ENCODE measurements at places on chromosomes 4 and X. TPM values are rescaled to one million over a fixed set of nuclear protein-coding genes. Genes with fewer than 3 reads are reported as not detected.

DNA sequence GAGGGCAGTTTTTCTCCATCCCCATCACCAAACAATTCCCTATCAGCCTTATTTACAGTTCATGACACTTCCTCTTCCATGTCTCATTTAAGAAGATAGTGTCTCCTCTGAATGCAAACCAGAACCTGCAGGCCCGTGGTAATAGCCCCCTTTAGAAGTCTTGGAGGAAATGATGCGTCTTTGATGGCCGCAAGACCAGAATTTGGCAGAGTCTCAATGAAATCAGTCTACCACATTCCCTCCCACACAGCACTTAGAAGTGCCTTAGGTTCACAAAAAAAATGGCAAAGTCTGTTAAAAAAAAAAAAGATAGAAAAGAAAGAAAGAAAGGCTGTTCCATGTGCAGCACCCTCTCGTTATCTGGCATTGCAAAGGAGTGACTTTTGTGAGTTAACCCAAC, 2.1 kb upstream of the KDR start:
- no peak for DNase-seq

- DNase-seq: no peak
These were observed 21.6 kb downstream of the NYX start for GRCh38 chrX:41468647-41469323.

GRCh38 chr4:95204873-95205272, 343.9 kb downstream of the UNC5C start:
- no peak for DNase-seq

GRCh38 chr4:12729384-12729783, 754.8 kb downstream of the RAB28 start:
- no peak for DNase-seq

DNA sequence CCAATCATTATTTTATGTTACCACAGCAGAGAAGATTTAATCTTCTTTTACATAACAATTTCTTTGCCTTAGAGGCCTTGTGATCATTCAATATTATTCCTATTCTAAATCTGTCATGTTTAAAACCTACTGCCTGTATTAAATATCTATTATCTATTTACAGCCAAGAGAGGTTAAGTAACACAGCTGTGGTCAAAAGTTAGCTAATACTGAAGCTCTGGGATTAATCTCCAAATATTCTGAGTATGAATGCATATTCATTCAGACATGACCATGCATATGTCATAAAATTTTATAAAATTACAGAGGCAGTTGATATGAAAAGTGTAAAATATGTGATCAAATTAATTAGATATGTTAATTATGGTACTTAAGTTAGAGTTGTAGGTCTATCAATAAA, 187.9 kb upstream of the MAB21L2 start:
- DNase-seq: no peak

DNA sequence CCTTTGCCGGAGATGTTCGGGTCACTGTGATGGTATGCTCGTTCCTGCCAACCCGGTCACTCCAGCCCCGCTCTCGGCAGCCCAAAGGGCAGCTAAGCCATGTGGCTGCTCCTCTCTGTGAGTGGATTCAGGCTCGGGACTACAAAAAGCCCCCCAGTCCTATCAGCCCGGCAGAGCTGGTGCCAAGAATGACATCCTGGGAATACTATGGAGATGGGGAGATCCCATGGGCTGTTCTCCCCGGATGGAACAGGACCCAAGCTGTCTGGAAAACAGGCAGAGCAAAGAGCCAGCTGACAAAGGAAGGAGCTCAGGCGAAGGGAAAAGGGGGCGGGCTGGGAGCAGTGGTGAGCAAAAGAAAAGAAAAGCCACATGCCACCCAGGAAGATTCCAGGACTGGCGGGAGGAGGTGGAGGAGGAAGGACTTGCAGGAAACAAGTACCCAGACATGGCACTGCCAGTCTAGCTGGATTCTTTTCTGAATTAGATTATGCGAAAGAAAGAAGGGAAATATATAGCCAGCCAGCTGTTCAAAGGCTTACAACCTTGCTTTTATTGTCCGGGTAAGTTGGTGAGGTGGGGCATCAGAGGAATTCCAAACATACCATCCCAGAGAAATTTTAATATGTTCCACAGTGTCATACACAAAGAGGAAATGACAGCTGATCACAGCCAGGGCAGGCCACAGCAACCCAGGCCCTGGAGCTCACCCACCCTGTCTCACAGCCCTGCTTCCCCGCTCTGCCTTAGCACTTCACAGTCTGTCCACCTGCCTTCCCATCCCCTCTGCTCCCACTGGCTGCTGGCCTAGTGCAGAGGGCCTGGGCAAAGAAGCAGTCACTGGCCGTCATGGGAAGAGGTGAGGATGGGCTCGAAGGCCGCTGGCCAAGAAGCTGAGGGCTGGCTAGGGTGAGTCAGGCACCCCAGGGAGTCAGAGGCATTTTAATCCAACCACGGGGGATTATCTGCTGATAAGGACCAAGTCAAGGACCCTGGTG, 3.4 kb downstream of the NDP start:
- DNase-seq: no peak

The GAGE12E gene
- total RNA-seq: not detected
